Stimulated activated naive CD4-positive, alpha-beta T cell treated with Interleukin-2 at 50 U/mL for 16 hours (primary cell): ENCODE measurements at places on chromosomes 12 and 14.

DNA sequence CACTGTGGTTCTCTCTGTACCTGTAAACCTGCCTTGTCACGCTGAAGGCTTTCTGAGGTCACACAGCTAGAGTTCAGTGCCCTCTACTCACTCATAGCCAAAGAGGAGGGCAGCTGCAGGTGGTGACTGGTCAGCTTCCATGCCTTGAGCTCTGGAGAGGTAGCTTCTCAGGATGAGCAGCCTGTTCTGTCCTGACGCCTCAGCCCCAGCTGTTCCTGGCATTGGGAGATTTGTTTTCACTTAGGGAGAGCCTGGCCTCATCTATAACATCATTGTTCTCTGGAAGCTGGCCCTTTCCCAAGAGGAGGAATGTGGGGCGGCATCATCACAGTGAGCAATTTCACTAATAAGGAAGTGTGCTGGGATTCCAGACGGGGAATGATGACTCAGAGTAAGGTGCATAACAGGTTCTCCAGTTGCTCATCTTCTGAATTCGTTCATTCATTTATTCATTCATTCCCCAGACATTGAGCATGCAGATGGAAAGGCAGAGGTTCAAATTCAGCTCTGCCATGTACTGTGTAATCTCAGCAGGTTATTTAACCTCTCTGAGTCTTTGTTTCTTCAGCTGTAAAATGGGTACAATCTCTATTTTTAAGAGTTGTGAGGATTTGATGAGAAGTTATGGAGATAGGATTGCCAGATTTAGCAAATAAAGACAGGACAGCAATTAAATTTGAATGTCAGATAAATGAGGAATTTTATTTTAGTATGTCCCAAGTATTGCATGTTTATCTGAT is 255.8 kb upstream of the CRY1 start:
- no peak for DNase-seq

DNA sequence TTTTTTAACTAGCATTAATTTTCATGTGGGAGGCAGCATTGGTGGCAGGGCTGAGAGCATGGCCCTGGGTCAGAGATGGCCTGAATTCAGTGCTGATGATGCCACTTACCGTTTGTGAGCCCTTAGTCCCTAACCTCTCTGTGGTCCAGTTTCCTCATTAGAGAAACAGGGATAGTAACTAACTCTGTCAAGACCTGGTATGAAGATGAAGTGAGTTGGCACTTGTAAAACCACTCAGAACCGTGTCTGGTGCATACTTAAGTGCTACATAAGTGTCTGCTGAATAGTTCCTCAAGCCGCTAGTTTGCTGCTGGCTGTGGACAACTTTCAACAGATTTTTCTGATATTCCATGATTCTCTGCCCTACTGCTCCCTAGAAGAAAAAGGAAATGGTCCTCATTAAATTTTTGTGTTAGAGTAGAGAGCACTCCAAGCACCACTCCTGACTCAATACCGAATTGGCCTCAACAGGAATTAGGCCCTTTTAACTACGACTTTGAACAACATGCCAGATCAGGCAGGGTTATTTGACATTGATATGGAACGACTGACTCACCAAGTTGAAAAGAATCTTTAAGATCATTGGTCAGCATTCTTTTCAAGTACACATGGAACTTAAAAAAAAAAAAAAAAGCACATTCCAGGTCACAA is 250.2 kb downstream of the ANO2 start:
- DNase-seq, result no peak

DNA sequence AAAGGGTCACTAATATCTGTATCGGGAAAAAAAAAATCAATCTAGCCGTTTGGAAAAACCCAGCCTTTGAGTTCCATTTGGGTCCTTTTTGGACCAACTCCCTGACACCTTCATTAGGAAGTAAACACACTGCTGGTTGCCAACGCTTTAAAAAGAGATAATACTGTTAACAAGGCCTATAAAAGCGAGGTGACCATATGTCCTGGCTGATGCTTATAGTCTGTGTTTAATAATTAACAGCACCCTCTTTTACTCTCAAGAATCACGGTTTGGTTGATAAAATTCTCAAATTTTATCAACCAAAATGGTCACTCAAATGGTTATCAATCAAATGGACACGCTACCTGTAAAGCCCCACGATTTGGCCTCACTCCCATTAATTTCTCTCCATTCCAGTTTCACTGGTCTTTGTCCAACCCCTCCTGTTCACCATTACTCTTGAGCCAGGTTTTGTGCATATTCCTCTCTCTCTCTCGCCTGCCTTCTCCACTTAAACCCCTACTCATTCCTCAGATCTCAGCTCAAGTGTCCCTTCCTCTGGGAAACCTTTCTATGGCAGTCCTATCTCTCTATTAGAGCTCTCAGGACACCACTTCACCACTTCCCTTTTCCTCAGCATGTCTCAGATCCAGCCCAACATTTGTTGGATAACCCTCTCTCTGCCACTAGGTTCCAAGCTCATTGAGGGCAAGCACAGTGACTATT is 9.5 kb downstream of the BTG1 start:
- no peak for DNase-seq

- DNase-seq, result no peak
Observed at GRCh38 chr14:21860172-21860571, 186.6 kb upstream of the OR4E1 start.

- no peak for DNase-seq
Observed at GRCh38 chr14:99047441-99048031, 224.5 kb downstream of the BCL11B start.

DNA sequence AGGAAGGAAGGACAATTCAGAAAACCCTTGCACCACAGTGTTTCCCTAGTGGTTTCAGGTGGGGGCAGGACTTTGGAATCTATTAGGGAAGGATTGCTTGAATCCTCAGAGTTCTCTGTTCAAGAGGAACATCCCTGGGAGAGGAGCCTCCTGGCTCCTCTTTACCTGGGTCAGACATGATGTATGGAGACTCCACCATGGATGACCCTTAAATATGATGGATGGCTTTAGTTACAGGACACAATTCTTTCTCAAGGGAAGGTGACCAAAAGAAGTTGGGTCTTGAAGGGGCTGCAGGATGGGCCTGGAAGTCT is 396.6 kb downstream of the NRXN3 start:
- no peak for DNase-seq

- DNase-seq, result no peak
Observed at GRCh38 chr14:30587141-30587540, 28.2 kb downstream of the G2E3 start.

DNA sequence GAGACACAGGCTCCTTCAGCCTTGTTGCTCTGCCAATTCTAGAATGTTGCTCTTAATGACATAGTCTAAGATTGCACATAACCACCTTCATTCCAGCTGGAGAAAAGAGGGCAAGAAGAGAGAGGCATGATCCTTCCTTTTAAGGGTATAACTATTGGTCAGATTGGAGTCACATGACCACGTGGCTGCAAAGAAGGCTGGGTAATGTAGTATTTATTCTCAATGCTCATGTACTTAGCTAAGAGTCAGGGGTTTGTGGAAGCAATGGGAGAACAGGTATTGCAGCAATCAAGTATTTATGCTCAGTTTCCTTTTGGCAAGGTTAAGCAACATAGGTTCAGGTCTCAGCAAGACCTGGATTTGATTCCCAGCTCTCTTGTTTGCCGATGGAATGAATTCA is 298.8 kb upstream of the TBX3 start:
- DNase-seq, result no peak

DNA sequence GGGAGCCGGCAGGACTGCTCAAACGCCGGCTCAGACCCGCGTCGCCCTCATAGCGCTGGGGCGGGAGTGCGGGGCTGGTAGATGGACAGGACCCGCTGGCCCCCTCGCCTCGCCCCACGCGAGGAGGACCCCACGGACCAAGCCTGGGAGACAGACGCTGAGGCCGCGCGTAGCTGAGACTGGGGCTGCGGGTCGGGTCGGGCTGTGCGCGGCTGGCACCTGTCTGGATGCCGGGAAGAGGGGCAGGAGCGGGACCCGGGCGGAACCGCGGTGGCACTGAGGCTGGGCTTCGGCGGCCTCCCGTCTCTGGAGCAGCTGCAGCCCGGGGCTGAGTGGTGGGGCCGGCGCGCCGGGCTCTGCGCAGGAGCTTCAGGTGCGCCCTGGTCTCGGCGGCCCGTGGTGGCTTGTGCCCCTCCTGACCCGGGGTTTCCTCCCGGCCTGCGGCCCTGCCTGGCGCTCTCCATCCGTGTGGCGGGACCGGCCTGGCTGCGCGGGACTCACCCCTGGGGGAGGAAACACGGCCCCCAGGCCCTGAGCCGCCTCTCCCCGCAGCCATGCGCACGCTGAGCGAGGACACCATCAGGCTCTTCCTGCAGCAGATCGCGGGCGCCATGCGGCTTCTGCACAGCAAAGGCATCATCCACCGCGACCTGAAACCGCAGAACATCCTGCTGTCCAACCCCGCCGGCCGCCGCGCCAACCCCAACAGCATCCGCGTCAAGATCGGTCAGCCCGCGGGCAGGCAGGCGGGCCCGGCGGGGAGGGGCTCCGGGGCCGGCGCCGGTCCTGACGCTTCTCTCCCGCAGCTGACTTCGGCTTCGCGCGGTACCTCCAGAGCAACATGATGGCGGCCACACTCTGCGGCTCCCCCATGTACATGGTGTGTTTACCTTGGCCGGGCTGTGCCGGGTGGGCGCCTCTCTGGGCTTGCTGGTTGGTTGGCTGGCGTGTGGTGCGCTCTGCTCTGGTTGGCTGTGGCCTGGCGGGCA is 14.0 kb downstream of the ULK1 start:
- no peak for DNase-seq

- no peak for DNase-seq
Observed at GRCh38 chr12:9632766-9633165, 25.1 kb upstream of the KLRB1 start.

DNA sequence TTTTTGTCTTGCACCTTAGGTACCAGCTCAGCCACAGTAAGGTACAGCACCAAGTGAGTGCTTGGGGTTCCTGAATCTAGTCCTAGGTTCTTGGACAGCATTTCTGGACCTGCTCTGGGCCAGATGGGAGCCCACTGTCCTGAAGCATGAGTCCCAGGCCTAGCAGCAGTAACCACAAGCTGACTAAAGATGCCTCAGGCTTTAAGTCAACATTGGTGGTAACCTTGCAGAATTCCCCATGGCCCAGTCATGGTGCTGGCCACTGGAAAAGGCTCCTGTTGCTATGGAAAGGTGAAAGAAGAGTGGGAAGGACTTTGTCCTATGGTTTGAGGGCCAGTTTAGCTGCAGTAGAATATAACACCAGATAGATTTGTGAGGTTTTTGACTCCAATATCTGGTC is 86.9 kb upstream of the CLEC14A start:
- no peak for DNase-seq

- no peak for DNase-seq
Observed at GRCh38 chr12:109160433-109160832, 44.0 kb downstream of the ACACB start.

DNA sequence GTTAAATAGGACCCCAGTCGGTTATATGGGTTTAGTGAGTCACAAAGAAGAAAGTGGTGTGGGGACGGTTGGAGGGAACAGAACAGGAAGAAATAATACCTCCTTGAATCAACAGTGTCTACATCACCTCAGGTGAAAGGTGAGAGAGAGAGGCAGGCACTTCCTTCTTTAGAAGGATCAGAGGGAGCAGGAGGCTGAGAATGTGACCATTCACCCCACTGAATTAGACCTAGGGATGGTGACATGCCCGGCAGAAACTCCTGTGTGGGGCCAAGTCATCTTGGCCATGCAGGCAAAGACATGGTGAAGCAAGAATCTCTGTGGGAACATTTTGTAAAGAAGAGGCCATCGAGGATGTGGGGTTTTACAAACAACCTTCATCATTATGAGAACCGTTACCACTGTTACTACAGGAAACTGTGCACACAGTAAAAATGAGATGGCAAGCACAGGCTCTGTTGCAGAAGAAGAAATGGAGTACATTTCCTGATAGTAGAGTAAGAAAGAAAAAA is 1196.9 kb downstream of the VRK1 start:
- no peak for DNase-seq

DNA sequence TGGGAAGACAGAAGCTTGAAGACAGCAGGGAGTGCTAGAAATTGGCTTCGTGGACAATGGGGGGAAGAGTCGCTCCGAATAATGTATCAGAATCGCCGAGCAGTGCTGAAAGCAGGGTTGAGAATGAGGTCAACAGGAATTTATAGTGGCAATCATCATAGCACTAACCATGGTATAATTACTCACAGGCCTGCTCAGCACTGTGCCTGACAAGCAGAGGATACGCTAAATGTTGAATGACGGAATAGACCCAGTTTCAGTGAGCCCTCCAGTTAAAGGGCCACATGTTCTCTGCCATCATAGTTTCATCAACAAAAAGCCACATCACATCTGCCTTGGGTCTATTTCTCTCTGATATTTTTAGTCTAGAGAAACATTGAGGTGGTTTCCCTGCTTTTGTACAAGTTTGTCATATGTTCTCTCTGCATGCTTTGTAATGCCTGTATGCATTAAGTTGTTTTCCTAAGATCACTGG is 130.3 kb upstream of the EGLN3 start:
- no peak for DNase-seq

- no peak for DNase-seq
Observed at GRCh38 chr12:118397708-118398440, 21.5 kb downstream of the SUDS3 start.

GRCh38 chr14:57051633-57052032 is 217.1 kb downstream of the EXOC5 start:
- DNase-seq, result no peak

GRCh38 chr12:87995581-87996178 is 33.5 kb downstream of the C12orf50 start:
- DNase-seq, result no peak

- DNase-seq, result no peak
Observed at GRCh38 chr12:56061982-56062381, 18.0 kb upstream of the ERBB3 start.

GRCh38 chr12:105393587-105393986 is 63.1 kb downstream of the C12orf75 start:
- no peak for DNase-seq

GRCh38 chr12:107684029-107684795 is 1.4 kb upstream of the PWP1 start:
- DNase-seq, result no peak

GRCh38 chr12:124663771-124664366 is 96.5 kb upstream of the NCOR2 start:
- DNase-seq, result no peak

DNA sequence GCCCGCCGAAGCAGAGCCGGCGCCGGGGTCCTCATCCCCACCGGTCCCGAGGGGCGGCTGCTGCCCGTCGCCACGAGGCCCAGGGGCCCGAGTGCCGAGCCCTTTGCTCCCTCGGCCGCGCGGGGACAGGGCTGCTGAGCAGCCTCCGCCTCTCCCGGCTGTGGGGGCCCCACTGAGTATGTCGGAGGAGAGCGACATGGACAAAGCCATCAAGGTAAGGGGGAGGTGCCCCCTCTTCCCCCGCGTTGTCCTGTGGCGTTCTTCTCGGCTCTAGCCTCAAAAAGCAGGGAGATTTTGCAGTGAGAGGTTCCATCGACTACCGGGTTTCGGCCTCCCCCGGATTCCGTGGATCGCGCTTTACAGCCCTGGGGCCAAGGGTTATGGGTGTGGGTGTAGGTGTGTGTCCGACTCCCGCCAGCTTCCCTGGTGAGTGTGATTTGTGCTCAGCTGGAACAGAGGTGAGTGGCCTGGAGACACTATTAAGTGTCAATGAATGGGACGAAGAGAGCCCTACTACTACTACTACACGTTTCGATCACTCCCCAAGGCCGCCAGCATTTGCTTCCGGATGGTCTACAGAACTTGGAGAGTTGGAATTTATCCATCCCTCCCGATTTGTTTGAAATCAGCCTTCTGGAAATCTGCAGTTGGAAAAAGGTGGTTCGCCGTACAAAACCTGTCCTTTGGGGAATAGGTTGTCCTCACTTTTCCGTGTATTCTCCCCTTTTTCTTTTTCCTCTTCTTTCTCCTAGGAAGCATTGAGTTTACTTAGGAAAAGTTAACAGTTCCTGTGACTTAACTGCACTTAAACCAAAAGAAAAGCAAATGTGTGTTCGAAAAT is 748 bp downstream of the MAPKAPK5 start:
- peak; percentile 47 for DNase-seq

GRCh38 chr12:49519574-49519936 is 19.3 kb upstream of the KCNH3 start:
- no peak for DNase-seq
